ENCODE measurements at places on chromosomes 4 and X.

GRCh38 chr4:186770481-186771175, 47.0 kb upstream of the FAT1 start:
- no peak for DNase-seq

- no peak for DNase-seq
These were observed 160.3 kb downstream of the DCLK2 start for GRCh38 chr4:150238591-150238990.

DNA sequence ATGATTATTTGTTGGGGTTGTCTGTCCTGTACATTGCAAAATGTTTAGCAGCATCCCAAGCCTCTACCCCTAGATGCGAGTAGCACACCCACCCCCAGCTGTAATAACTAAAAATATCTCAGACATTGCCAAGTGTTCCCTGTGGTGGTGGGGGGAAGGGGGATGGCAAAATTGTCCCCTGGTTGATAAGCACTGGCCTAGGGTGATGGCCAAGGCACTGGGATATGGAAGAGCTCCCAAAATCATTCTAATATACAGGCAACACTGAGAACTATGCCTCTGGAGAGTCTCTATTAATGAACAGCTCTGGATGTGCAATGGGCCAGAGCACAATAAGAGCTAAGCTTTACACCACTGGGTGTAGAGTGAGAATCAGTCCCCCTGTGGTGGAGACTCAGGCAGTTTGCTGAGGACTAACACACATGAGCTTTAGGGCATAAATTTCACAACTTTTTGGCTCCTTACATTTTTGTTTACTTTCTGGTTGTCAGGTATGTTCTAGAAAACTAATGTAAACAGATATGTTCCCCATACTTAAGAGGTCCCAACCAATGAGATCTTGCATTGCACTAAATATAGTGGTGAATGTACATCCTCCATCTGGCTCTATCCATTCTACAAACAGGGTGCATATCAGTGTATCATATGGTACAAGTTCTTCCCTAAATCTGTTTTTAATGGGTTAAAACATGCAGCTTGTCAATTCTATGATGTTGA, 34.5 kb downstream of the EDNRA start:
- no peak for DNase-seq

- no peak for DNase-seq
These were observed 102.1 kb downstream of the DCK start for GRCh38 chr4:71095545-71095944.

DNA sequence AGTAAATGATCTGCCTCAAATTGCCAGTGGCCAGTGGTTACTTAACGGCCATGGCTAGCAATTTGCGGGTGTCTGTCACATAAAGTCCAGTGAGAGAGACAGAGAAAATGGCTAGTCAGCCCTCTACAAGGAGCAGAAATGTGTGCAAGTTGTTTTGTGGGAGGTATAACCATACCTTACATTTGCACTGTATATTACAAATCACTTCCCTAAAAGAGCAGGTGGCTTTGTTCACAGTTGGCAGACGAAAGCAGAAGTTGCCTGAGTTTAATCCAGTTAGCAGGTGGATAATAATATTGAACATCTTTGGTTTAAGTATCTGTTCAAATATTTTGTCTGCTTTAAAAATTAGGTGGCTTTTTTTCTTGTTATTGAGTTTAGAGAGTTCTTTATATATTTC, 15.6 kb downstream of the SRPX start:
- DNase-seq, result no peak

- DNase-seq, result no peak
These were observed 488.6 kb downstream of the KCTD8 start for GRCh38 chr4:43959976-43960375.

DNA sequence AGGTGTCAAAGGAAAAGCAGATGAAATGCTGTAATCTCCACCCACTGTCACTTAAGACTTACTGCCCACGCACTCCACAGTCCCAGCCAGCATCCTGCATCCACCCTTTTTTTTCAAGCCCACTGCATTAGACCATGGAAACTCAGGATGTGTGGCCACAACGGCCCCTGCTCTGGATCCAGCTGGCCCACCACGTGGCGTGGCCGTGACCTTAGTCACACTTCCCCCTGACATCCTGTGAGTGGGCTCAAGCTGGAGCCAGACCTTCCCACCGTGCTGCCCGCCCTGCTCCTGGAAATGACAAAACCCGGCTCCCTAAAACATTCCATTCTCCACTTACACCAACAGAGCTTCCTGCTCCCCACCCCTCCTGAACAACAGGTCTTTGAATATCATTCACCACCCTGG, 588.3 kb upstream of the DIPK2B start:
- DNase-seq, result no peak

DNA sequence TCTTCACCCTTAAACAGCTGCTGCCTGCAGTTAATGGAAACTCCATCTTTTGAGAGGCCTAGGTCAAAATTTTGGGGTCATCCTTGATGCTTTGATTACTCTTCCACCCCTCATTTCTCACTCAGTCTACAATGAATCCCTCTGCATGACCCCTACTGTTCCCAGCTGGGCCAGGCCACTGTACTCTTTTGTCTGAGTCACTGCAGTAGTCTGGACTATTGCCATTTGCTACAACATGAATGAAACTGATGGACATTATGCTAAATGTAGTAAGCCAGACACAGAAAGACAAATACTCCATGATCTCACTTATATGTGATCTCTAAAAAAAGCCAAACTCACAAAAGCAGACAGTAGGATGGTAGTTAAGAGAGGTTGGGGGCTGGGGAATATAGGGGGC, 28.3 kb downstream of the STK32B start:
- DNase-seq, result no peak

DNA sequence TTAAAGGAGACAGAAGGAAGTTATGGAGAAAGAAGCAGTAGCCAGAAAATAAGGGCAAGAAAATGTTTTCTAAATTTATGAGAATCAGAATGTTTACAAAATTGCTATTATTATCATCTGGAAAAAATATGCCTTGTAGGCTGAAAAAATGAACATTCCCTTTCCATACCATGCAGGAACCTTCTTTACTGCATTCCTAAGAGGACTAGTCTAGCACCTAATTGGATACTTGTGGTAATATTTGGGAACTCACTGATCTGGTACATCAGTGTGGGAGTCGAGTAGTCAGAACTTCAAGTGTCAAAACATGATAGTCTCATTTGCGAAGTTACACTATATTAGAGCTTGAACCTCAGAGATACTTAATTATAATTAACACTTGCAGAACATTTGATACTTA, 51.9 kb downstream of the TET2 start:
- no peak for DNase-seq

- DNase-seq, result no peak
These were observed 109.0 kb upstream of the DDIT4L start for GRCh38 chr4:100299046-100299840.

DNA sequence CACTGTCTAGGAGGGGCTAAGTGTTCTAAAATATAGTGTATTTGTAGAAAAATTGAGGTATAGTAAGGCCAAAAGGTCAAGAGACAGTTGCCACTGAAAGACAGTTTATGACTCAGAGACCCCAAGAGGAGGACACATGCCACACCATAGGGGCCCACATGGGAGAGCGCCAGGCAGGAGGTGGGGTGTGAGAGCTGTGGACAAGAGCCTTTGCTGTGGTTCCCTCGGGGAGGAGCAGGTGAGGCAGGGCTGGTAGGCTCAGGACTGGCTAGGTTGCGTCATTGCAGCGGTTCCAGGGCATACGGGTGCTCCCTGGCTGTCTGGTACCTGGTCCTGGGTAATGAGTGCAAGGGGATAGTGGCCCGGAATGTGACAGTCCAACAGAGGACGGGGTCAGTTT, 37.6 kb downstream of the CCNQ start:
- DNase-seq, result no peak
